ENCODE measurements at places on chromosomes 3 and 15.

GRCh38 chr15:70063261-70063925 is 34.3 kb downstream of the TLE3 start:
- no peak for DNase-seq

- no peak for DNase-seq
These were observed at the start of gene FANCD2OS for GRCh38 chr3:10108091-10108490. FANCD2OS (minus strand) TSS chr3:10108255; CDS start chr3:10104774, 3,481 bp downstream.

DNA sequence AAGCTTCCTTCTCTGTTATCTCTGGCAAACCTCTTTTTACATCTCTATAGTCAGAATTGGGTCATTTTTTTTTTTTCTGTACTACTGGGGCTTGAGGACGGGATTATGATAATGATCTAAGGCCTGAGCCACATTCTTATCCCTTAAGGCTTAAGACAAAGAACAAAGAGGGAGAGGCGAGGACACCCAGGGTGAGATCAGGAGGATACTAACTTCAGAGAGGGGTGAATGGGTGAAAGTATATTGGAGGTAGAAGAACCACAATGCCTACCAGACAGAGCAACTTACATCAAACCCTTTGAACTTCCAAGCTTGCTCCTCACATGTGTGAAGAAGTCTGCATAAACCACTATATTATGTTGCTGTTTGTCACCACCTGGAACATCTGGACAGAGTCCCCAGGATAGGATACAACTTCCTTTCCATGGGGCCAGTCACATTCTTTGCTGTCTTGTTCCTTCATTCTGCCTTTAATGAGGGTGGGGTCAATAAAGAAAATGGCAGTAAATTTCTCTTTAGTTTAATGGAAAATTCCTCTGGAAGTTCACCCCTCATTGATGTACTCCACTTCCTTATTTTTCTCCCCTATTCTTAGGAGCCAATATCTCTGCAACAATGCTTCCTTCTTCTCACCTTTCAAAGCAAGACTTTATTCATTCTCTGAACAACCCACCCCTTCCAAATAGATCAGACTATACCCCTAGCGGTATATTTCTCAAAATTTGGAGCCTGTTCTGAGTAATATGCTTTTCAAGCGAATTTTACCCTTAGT is 9.1 kb upstream of the PDCD6IP start:
- DNase-seq, result no peak

GRCh38 chr3:23959135-23959900 is 14.2 kb downstream of the NR1D2 start:
- DNase-seq, result no peak

DNA sequence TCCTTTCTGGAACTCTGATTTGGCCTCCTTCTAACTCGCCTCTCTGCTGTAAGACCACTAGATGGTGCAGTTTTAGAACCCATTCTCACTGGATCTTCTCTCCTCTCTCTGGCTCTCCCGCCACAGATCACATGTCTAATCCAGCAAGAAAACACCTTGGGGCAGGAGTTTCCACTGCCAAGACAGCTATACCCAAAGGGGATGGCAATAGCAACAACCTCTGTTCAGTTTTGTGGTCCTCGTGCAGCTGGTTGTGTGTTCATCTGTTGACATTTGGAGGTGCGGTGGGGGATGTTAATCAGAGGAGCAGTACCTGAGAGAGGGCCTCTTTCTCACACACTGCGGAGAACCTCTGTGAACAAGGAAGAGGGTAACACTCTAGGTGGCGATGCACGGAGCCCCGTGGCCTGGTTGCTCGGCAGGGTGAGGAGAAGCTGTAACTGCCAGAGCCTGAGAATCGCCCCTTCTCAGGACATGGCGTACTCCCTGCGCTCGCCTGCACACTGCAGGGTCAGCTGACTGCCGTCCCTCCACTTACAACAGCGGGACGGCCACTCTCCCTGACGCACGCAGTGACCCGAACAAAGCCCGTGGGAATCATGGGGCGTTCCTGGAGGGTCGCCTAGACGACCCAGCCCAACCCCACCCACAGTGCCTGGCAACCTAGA is at the start of gene TEX55:
TSS of gene TEX55 (plus strand) at position 666 of the 668 bp plus-strand sequence. CDS start 25 bp downstream, outside the sequence.
- no peak for DNase-seq

GRCh38 chr3:178669758-178670157 is 133.5 kb downstream of the KCNMB2 start:
- DNase-seq, result no peak

- no peak for DNase-seq
These were observed 42.2 kb downstream of the CLDN18 start for GRCh38 chr3:138051947-138052802.
